CD4-positive, alpha-beta T cell treated with Interleukin-6 at 100 ng/mL for 8 hours (primary cell): ENCODE measurements at places on chromosomes 4 and X.

DNA sequence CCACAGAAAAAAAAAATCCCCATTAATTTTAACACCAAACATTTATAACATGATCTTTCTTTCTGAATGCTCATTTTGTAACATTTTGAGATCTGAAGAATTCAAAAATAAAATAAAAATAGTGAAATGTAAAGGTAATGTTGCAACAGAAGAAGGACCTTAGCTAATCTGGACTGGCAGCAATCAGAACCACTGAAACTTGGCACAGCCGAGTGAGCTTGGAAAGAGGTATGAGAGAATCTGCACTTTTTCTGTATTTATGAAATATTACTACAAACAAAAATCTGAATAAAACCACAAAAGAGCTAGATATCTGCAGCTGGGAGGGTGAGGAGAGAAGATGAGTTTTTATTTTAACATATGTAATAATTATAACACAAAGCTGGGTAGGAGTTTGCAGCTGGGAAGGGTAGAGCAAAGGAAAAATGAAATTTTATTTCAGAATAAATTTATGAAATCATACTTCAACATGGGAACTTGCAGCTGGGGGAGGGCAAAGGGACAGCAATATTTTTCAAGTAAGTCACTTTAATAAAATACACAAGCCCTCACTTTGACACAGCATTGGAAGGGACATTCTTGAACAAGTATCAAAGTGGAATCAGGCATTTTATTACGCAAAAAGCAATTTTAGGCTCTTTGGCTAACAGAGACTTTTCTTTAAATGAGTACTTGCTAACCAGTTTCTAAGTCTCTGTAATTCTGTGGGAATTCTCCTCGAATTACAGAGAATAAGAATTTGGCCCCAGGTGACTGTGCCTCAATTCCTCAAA, 26.7 kb downstream of the DKK2 start:
- no peak for DNase-seq

DNA sequence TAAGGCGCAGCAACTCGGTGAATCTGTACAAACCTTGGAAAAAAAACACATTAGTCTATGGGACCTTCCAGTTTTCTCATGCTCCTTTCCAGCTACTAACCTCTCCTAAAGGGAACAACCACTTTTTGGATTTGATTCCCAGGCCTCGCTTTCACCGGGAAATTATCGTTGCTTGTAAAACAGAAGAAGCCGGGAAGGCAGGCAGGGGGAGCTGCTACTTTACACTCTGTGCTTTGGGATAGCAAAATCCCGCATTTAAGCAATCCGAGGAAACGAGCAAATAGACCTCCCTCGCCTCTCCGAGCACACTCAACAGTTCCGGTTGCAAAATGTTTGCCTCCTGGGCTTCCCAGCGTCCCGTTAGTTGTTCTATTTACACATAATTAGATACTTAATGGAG, 1.2 kb downstream of the CD38 start:
- no peak for DNase-seq

DNA sequence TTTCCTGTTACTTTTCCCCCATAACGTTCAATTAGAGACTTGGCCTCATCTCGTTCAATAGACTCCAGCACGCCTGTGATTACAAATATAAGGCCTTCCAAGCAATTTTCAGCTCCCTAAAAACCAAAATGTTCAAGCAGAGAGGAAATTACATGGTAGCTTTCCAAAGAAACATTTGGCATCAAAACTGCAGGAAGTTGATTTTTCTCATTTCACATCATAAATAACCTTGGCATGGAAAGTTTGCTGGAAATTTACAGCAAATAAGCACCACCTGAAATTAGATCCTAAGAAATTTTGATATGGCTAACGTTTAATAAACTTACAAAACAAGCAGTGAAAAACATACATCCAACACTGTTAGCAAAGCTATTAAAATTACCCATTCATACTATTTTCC, 53.3 kb downstream of the RFC1 start:
- no peak for DNase-seq

- no peak for DNase-seq
Observed at GRCh38 chrX:117969328-117969727, 147.3 kb downstream of the KLHL13 start.

DNA sequence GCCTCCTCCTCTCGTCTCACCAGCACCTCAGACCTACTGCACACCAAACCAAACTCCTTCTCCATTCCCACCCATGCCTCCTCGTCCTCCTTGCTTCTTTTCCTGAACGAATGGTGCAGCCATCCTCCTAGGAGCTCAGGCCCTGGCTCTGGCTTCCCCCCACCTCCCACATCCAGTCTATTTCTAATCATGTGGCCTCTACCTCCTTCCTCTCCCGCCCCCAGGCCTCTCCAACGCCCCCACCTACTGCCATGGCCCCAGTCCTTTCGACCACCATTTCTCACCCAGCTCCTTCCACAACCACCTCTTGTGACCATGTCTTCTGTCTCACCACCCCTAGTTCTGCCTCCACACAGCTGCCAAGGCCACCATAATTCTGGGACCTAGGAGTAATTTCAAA, 127.1 kb downstream of the PJA1 start:
- no peak for DNase-seq

- DNase-seq: no peak
Observed at GRCh38 chrX:21503593-21503992, 129.4 kb downstream of the CNKSR2 start.

- DNase-seq: no peak
Observed at GRCh38 chr4:2048831-2049230, 10.3 kb upstream of the NAT8L start.

GRCh38 chr4:108031427-108032083, 41.9 kb downstream of the HADH start:
- no peak for DNase-seq

- DNase-seq: no peak
Observed at GRCh38 chr4:128521156-128521555, 233.5 kb upstream of the PGRMC2 start.

- no peak for DNase-seq
Observed at GRCh38 chrX:85244450-85245211, 840 bp downstream of the ZNF711 start.

DNA sequence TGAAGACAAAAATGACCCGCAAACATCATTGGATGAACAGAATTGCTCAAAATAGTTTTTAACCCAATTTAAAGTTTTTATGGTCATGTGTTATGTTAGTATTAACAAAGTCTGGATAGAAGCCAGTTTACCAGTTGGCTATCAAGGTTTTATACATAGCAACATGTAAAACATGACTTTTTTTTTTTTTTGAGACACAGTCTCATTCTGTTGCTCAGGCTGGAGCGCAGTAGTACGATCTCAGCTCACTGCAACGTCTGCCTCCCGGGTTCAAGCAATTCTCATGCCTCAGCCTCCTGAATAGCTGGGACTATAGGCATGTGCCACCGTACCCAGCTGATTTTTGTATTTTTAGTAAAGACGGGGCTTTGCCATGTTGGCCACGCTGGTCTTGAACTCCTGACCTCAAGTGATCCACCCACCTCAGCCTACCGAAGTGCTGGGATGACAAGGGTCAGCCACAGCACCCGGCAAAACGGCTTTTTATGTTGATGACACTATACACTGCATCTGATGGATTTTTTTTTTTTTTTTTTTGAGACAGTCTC, 3.4 kb downstream of the SAT1 start:
- DNase-seq: no peak

GRCh38 chr4:178453057-178453456, 1010.8 kb upstream of the AGA start:
- DNase-seq: no peak

DNA sequence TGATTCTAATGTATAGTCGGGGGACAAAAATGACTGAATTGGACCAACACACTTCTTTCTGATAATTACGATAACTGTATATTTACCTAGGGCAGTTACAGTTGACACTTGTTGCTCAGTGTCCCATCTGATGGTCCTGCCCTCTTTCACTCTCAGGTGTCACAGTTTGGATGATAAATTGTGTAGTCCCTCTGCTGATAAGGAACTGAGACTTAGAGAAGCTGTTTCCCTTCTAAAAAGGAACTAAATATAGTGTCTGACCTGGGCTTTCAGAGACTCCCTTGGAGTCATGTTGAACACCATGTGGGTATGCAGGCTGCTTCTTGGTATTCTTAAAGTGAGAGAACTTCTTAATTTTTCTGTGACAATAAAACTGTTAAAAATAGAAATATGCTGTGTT, 23.7 kb upstream of the PNPLA4 start:
- DNase-seq: no peak

GRCh38 chr4:152536545-152537182, 772 bp upstream of the FBXW7 start:
- peak; percentile 75 for DNase-seq

DNA sequence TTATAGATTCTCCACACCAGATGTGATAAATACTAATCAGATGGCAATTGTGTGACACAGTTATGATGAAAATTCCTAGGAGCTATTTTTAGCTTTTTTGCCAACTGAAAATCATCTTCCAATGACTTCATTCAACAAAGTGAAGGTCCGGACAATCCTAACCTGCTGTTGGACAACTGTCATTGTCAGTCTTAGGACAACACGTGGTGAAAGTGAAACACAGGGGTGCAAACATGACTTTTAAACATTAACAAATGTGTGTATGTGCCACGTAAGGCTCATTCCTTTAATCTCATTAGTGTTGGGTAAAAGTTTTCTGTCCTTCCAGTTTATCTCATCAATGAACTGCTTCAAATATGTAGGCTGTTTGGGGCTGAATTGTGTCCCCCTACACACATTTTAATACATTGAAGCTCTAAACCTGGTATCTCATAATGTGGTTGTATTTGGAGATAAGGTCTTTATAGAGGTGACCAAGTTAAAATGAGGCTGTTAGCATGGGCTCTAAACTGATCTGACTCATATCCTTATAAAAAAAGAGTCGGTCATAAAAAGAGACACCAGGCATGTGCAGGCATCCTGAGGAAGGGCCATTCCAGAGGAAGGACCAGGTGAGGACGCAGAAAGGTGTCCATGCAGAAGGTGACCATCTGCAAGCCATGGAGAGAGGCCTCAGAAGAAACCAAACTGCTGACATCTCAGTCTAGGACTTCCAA, 41.2 kb upstream of the SMAD1 start:
- DNase-seq: no peak

DNA sequence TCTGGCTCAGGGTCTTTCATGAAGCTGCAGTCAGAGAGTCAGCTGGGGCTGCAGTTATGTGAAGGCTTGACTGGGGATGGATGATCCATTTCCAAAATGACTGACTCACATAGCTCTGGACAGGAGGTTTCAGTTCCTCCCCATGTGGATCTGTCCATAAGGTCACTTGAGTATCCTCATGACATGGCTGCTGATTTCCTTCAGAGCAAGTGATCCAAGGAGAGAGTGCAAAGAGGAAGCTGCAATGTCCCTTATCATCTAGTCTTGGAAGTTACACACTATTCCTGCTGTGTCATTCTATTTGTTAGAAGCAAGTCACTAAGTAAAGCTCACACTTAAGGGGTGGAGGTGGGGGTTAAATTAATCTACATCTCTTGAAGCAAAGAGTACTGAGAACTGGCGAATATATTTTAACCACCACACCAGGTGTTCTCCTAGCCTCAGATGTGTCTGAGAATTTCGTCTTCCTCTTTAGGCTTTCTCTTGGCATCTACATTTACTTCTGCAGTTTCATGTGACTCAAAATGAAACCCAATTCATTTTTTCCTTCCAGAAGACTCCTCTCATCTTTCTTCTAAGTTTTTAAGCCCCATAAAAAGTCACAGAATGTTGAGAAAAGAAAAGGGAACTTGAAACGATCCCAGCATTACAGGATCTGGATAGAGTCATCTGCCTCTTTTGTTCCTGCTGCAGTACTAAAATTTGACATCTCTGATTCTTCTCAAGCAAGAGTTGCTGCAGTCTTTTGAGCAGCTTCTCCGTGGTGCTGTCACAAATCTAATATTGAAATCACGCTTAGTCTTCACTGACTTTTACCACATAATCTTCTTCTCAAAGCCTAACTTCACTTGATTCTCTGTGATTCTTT, 3.8 kb upstream of the GRPR start:
- DNase-seq: no peak

GRCh38 chr4:23877758-23878229, 12.1 kb downstream of the PPARGC1A start:
- no peak for DNase-seq
